ENCODE measurements at places on chromosomes 3 and 15. TPM values are rescaled to one million over a fixed set of nuclear protein-coding genes. Genes with fewer than 3 reads are reported as not detected.

Gene SKOR1
- total RNA-seq = 0.43 TPM

Gene FAM81A
- total RNA-seq = 2.8 TPM

Gene IMPG2
- 0.29 TPM for total RNA-seq

- DNase-seq = no peak
Observed at GRCh38 chr15:53511175-53511574, 248.3 kb downstream of the WDR72 start.

DNA sequence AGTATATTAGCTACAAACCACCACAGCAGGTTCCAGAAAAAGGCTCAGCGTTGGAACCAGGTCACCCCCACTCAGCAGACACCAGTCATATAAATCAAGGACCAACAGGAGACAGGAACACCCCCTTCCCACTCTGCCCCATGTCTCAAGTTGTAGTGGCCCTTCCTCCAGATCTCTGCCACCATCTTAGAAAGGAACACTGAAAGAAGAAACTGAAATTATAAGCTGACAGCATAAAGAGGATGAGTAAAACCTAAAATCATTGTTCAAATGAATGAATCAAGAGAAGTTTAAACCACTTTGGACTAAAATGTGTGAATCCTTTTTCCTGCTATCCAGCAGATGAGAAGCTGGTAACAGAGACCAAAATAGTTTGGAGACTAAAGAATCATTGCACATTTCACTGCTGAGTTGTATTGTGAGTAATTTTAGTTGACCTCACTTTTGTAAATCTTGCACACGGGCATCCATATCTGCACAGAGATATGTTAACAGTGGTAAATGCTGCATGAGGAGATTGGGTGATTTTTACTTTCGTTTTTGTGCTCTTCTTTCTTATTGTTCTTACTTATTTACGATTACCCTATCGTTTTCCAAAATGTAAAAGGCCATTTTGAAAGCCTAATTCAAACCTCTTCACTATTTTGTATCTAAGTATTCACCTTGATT, 19.8 kb downstream of the CCR3 start:
- DNase-seq = no peak

- DNase-seq = no peak
Observed at GRCh38 chr3:141129049-141129448, 77.9 kb downstream of the SPSB4 start.

DNA sequence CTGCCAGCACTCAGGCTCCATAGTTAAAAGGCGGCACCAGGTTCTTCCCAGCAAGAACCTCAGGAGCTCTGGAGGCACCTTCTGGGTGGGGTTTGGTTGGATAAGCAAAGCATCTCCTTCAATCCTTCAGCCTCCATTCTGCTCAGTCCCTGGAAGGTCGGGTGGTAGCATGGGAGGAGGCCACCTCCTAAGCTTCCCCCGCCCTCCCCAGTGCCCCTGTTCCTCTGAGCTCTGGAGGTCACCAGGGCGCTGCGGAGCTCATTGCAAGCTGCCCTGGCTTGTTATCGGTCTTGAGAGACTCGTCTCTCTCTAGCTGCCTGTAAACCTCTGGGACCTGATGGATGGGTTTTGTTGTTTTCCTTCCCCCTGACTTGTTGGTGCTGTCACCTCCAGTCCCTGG, 124.8 kb downstream of the RPLP1 start:
- no peak for DNase-seq

DNA sequence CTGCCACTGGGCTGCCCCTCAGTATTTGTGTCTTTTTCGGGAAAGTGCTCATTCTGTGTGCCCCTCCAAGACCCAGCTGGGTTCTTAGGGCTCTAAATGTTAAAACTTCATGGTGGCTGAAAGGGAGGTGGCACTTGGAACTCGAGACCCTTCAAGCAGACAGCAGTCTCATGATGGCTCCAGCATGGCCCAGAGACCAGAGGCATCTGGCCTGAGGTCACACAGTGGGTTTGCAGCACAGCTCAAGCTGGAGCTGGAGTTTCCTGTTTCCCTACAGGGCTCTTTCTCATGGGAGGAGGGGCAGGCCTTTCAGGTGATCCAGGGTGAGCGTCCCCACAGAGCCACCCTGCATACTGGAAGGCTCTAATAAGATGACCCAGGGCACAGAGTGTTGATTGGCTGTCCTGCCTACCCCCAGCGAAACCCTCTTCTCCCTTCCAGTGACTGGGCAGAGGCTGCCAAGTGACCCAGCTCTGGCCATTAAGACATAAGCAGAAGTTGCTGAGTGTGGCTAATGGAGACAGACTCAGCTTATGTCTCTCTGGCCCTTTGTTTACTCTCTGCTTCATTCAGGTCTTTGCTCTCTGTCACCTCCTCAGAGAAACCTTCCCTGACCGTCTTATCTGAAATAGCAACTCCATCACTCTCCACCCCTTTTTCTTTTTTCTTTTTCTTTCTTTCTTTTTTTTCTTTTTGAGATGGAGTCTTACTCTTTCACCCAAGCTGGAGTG, 166.6 kb upstream of the SMAD3 start:
- DNase-seq = no peak

DNA sequence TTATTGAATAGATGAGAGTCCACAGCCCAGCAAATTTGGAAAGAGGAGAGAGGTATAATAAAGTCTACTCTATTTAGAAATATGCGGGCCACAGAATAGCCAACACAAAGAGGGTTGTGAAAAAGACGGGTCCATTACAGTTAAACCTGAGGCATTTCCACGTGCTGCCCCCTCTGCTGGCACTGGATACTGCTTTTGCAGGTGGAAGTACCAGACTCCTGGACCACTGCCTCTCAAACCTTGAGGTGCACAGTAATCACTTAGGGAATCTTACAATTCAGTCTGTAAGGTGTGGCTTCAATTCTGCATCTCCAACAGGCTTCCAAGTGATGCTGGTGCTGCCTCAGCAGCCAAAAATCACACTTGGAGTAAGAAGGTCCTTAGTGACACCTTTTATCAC, 3.0 kb upstream of the TFDP2 start:
- no peak for DNase-seq

DNA sequence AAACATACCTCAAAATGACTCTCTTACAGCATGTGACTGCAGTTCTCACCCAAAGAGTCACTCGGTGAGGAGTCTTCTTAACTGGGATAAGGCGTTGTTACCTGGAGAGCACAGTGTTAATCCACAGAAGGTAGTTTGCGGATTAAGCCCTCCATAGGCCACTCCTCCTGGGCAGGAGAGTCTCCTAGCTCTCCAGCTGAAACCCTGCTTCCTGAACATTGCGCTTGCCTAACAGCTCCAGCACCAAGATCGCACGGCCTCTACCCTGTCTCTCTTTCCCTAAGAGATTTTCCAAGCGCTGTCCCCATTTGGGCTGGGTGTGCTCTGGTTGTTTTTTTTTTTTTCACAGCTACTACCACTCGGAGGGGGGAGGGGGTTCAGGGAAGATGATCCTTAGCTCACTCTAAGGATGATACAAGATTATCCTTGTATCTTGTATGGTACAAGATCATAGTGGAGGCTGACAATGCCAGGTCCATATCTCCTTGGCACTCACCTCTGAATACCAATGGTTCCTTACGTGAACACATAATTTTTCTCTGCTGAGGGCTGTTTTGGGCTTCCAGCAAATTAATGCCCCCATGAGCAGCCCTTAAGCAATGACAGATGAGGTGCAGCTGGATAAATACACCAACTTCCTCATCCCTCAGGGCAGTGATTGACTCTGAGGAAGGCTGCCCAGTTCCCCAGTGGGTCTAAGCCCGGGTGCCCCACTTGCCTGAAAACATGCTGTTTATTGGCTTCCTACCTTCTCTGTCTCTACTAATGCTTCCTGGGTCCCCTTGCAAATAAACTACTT, 185.2 kb upstream of the TSC22D2 start:
- DNase-seq = no peak

GRCh38 chr3:156298014-156298413, 177.6 kb downstream of the KCNAB1 start:
- no peak for DNase-seq

GRCh38 chr15:26662283-26662682, 110.6 kb downstream of the GABRB3 start:
- no peak for DNase-seq

- DNase-seq = peak; percentile 42
Observed at GRCh38 chr3:139302084-139302800, 41.6 kb upstream of the MRPS22 start.

DNA sequence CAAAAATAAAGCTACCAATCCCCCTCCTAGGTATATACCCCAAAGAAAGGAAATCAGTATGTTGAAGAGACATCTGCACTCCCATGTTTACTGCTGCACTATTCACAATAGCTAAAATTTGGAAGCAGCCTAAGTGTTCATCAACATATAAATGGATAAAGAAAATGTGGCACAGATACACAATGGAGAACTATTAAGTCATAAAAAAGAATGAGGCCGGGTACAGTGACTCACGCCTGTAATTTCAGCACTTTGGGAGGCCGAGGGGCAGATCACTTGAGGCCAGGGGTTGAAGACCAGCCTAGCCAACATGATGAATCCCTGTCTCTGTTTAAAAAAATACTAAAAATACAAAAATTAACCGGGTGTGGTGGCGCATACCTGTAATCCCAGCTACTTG, 10.0 kb upstream of the PTPN9 start:
- DNase-seq = no peak

Data from mucosa of gallbladder (tissue), 1 donor.